D721Med (cell line): ENCODE measurements at places on chromosomes 5 and 9.

DNA sequence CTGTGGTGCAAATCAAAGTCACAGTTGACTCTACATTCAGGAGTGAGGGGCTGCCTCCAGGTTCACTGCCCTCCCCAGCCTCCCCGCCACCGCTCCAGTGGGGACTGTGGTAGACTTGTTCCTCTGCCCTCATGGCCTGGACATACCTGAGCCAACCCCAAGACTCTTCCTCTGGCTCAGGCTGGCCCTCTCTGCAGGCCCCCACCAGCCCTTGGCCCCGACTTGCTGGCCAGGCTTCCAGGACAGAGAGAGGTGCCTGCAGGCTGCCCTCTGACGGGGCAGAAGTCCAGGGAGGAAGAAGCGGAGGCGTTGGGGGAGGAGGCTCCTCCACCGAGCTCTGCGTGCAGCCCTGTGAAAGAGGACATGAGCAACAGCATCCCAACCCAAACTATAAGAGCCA lies 2.8 kb upstream of the SARDH start:
- DNase-seq = no peak

DNA sequence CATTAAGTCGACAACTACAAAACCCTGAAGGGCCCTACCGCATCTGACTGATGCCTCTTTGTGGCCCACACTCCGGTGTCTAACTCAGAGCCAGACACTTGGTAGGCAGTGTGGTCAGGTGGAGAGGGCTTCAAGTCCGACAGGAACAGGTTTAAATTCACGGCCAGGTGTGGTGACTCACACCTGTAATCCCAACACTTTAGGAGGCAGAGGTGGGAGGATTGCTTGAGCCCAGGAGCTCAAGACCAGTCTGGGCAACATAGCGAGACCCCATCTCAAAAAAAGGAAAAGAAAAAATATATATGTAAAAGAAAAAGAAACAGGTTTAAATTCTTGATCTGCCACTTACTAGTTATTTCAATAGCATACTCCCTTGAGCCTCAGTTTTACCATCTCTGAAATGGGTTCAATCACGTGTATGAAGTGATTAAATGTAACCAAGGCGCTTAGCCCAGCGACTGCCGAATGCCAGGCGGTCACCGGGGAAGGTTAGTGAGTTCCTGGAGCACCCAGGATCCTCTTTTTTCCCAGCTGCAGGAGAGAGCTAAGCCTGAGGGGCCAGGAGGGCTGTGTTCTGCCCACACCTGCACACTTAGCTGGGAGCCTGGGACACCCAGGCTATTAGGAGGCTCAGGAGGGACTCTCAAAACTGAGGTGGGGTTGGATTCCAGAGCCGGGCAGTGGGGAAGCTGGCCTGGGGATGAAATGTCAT lies 943 bp downstream of the CLTB start:
- no peak for DNase-seq

GRCh38 chr5:67417839-67418238 lies 221.2 kb upstream of the CD180 start:
- no peak for DNase-seq

DNA sequence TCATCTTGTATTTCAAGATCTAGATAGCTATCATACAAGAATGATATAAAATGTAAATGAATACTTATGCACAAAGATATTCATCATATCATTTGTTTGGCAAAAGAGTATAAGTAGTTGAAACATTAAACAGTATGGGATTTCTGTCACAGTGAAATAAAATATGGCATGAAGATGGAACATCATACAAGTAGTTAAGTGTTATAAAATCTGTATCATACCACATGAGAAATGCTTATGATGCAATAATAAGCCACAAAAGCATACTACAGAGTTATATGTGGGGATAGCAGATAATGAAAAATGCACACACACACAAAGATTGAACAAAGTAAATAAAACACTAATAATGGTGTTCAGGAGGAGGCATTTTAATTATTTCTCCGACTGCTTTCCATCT lies 838.0 kb upstream of the DMAC1 start:
- no peak for DNase-seq

DNA sequence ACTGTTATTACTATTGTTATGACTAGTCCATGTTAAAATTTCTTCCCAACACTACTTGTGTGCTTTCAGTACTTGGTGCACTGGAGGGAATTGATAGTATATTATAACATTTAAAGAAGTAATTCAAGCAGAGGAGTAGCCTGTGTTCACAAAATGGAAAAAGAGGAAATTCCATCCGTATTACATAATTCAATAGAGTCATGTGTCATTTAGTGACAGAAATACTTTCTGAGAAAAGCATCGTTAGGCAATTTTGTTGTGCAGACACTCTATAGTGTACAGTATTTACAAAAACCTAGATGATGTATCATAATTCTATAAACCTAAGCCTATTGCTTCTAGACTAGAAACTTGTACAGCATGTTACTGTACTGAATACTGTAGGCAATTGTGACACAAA lies 78.3 kb upstream of the PCSK5 start:
- no peak for DNase-seq

- DNase-seq = no peak
Observed at GRCh38 chr9:89596937-89597555, 7.8 kb upstream of the GADD45G start.

- DNase-seq = no peak
Observed at GRCh38 chr5:144156767-144157171, 13.7 kb downstream of the YIPF5 start.

DNA sequence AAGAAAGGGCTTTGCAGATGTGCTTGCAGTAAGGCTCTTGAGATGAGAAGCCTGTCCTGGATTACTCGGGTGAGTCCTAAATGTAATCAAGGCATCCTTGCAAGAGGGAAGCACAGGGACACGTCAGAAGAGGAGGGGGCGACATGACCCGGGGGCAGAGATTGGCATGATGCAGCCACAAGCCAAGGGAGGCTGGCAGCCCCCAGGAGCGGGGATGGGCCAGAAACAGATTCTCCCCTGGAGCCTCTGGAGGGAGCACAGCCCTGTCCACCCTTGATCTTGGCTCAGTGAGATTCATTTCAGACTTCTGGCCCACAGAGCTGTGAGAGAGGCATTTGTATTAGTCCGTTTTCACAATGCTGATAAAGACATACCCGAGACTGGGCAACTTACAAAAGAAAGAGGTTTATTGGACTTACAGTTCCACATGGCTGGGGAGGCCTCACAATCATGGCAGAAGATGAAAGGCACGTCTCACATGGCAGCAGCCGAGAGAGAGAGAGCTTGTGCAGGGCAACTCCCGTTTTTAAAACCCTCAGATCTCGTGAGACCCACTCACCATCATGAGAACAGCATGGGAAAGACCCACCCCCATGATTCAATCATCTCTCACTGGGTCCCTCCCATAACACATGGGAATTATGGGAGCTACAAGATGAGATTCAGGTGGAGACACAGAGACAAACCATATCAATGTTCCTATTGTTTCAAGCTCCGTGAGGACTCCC lies 76.1 kb downstream of the ADAMTS2 start:
- DNase-seq = no peak

DNA sequence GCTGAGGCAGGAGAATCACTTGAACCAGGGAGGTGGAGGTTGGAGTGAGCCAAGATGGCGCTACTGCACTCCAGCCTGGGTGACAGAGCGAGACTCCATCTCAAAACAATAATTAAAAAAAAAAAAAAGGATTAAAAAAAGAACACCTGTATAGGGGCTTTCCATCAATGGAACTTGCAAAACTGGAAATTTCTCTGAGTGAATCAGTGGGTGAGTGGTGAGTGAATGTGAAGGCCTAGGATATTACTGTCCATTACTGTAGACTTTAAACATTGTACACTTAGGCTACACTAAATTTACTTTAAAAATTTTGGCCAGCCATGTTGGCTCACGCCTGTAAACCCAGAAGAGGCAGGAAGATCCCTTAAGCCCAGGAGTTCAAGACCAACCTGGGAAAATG lies 5.7 kb upstream of the RARS1 start:
- DNase-seq = no peak

DNA sequence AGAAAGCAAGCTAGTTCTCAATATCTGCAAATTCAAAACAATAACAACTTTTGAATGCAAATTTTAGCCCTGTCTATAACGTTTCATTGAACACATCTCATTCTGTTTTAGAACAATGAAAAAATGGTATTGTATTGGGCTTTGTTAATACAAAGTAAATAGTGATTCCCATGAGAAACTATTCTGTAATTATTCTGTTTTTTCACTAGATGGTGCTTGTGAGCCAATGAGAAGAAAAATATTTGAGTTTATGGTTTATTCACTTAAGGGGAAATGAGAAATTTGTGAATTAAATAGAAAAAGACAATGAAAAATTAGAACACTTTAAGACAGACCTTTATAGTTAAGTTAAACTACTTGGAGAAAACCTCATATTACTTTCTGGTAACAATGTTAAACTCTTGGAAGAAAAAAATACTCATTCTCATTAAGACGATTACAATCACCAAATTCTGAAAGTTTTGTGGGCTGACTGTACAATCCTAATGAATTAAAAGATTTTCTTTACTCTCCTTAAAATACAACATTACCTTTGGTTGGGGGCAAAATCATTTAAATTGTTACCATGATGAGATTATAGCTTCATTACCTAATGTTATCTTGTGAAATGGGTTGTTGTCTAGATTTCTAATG lies 127.0 kb downstream of the NNT start:
- no peak for DNase-seq

GRCh38 chr5:134845852-134846640 lies at the start of gene C5orf24:
C5orf24 (plus strand) TSS chr5:134845968; CDS start chr5:134854901, 8,933 bp downstream.
- DNase-seq = no peak

- no peak for DNase-seq
Observed at GRCh38 chr9:34380034-34380510, 3.4 kb upstream of the MYORG start.

DNA sequence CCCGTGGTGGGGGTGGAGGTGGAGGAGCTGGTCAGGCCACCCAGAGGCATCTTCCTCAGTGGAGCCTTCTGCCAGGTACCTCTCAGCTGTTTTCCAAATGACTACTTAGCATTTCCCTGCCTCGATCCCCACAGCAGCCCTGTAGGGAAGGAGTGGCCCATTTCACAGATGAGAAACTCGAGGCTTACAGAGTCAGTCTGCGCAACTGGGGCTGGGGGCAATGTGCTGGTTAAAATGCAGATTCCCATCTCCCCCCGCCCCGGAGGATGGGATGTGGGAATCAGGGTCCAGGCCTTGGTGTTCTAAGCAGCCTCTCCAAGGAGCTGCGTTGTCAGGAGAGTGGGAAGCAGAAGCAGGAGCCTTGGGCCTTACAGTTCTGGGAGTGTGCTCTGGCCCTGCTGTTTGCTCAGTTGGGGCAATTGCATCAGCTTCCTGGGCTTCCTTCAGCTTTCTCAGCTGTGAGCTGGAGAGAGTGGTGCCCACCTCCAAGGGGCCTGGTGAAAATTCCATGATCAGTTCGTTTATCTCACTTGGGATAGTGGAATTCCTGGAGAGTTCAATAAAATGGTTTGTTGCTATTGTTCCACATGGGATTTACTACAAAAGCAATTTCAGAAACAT lies 19.4 kb downstream of the ERGIC1 start:
- no peak for DNase-seq

DNA sequence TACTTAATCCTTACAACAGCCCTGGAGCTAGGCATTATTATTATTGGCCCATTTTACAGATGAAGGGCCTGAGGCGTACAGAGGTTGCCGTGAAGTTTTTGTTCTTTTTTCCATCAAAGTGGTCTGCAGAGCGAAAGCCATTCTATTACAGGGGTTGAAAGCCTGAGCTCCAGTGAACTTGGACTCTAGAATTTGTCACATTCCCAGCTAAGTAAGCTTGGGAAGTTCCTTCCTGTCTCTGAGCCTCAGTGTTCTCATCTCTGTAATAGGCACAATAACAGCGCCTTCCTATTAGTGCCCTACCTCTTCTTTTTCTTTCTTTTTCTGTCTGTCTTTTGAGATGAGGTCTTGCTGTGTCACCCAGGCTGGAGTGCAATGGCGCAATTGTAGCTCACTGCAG lies 44.2 kb upstream of the NKX2-5 start:
- no peak for DNase-seq

- DNase-seq = no peak
Observed at GRCh38 chr5:129541051-129541450, 81.0 kb downstream of the ADAMTS19 start.

DNA sequence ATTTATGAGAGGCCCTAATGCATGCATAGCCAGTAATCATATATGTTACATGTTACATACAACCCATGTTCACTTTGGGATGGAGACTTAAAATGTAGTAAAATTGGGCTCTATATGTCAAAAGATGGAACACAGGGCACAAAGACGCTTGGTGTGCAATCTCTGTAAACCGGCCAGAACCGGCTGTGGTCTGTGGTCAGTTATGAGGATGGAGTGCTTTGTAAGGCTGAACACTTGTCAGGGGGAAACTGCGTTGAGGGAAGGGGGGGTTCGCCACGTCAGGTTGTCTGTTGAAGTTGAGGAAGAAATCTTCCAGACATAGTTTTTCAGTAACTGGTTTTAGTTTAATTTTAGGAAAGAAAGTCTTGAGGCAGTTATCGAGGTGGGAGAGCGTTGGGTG lies 2.7 kb upstream of the CKMT2 start:
- no peak for DNase-seq

DNA sequence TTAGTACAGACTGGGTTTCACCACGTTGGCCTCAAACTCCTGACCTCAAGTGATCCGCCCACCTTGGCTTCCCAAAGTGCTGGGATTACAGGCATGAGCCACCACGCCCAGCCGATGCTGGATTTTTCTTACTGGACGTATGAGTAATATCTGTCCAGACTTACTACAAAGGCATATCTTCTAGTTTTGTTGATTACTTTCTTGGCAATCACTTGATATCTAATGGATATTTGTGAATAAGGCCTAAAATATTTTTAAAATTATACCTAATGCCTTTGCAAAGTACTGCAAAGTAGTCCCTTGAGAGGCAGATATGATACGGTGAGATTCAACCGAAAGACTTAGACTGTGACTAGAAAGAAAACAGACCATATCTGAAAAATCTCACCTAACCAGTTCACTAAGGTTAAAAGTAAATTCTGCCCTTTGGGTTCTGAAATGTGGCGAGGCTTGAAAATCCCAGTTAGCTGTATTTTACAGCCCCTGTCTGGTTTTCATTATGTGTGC lies 152.1 kb downstream of the GNAQ start:
- no peak for DNase-seq

- DNase-seq = no peak
Observed at GRCh38 chr5:96455789-96456188, 22.7 kb upstream of the PCSK1 start.

- DNase-seq = no peak
Observed at GRCh38 chr5:44345871-44346270, 43.3 kb downstream of the FGF10 start.

GRCh38 chr9:97572892-97573365 lies 60.2 kb downstream of the TSTD2 start:
- DNase-seq = no peak

DNA sequence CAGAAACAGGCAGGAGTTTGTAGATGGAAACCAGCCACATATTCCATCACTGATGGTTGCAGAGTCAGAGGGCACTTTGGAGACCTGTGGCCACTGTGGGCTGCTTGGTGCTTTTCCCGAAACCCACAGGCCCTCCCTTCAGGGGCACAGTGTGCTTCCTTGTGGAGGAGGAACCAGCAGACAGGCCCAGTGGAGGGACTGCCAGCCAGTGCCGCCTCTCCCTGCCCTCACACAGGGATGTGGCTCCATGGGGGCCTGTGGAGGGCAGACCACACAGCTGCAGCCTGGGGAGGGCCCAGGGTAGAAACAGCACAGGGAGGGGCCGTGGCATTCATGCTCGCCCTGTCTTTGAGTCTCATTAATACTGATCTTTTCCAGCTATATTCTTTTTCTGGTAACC lies 35.2 kb downstream of the CEP72 start:
- no peak for DNase-seq

- no peak for DNase-seq
Observed at GRCh38 chr5:38420246-38420645, 136.2 kb downstream of the LIFR start.
